Activated CD4-positive, alpha-beta T cell treated with anti-CD3 and anti-CD28 coated beads, Interleukin-2, amount 50 U/mL, for 16 hours (primary cell): ENCODE measurements at places on chromosomes 7 and 10.

DNA sequence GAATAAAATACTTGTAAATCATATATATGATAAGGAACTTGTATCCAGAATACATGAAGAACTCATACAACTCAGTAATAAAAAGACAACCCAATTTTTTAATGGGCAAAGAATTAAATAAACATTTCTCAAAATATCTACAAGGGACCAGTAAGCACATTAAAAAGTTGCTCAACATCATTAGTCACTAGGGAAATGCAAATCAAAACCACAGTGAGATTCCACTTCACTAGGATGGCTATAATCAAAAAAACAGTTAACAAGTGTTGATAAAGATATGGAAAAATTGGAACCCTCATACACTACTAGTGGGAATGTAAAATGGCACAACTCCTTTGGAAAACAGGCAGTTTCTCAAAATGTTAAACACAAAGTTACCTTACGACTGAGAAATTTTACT lies 40.3 kb upstream of the YAE1 start:
- DNase-seq, result no peak

GRCh38 chr7:129771928-129772479 lies 160.5 kb downstream of the NRF1 start:
- no peak for DNase-seq

GRCh38 chr7:83827036-83827435 lies 178.1 kb upstream of the SEMA3E start:
- DNase-seq, result no peak

- DNase-seq, result peak; percentile 96
Measured at GRCh38 chr10:6050801-6051445, 11.2 kb downstream of the IL2RA start.

DNA sequence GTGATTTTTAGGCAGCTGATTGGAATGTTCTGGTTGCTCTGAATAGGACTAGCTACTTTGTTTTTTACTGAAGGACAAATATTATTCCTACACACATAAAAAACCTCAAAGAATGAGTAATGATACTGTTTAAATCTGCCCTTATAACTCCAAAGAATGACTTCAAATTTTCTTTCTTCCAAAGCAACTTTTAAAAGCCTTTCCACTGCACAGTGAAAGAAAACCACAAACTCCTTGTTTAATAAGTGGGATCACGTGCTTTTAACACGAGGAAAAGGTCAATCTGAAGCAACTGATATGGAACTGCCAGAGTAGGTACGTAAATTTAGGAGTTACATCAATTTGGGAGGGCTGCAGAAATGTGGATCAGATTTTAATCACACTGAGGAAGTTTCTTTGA lies 8.0 kb upstream of the PRKCQ start:
- no peak for DNase-seq

DNA sequence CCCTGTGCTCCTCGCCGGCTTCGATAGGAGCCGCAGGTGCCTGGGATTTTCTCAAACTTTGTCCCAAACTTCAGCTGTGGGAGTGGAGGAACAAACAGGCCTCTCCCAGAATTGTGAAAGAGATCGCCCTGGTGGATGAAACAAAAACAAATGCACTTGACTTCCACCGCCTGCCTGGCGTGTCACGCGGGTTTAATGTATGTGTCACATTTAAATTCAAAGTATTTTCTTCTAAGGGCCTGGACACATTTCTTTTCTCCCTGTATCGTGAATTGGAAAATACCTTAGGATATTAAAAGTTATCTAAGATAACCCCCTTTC lies 694 bp upstream of the WASL start:
- peak; percentile 39 for DNase-seq

GRCh38 chr7:35430547-35431153 lies 176.8 kb upstream of the TBX20 start:
- DNase-seq, result peak; percentile 23

- DNase-seq, result no peak
Measured at GRCh38 chr7:1575809-1576208, 6.0 kb upstream of the PSMG3 start.

DNA sequence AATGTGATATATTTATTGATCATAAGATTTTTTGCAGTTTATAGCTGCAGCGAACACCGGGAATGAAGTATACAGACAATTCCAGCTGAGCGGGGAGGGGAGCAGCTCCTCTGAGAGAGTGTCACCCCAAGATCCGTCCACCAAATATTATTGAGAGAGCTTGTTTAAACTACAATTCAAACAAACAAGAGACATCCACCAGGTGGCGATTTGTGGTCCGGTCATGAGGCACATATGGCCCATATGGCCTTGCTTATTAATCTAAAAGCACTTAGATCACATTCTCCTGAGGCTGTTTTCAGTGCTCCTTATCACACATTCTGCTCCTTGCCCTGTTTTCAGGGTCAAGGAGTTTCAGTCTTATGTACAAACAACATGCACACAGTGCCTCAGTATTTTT lies 83.1 kb downstream of the THSD7A start:
- no peak for DNase-seq

- DNase-seq, result no peak
Measured at GRCh38 chr10:99430116-99430450, 341 bp downstream of the GOT1 start.

DNA sequence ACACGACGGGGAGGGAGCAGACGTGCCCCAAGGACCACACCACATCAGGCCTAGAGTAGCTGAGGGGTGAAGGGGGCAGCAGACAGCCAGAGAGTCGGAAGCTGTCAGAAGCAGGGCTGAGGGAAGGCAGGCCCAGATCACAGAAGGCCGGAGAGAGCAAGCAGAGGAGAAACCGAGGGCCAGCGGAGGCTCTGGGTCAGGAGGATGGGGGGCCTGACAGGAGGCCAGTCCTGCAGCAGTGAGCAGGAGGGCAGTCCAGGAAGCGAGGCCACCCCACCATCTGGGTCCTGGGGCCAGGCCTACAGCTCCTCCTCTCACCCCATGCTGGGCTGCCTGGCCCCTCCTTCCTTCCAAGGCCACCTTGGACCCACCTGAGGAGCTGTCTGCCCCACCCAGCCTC lies 20.3 kb downstream of the SLIT1 start:
- no peak for DNase-seq

- peak; percentile 68 for DNase-seq
Measured at GRCh38 chr7:55641811-55642210, 69.5 kb upstream of the VOPP1 start.

- DNase-seq, result no peak
Measured at GRCh38 chr10:49395741-49396665, at the start of gene DRGX. TSS of gene DRGX (minus strand) at chr10:49396089. CDS start at chr10:49395440, 649 bp downstream.

GRCh38 chr10:18658271-18659124 lies 733 bp upstream of the ARL5B start:
- peak; percentile 9 for DNase-seq

- DNase-seq, result no peak
Measured at GRCh38 chr10:101122270-101123084, 8.6 kb upstream of the TLX1 start.

- DNase-seq, result no peak
Measured at GRCh38 chr7:66330961-66331360, 125.8 kb downstream of the TPST1 start.

DNA sequence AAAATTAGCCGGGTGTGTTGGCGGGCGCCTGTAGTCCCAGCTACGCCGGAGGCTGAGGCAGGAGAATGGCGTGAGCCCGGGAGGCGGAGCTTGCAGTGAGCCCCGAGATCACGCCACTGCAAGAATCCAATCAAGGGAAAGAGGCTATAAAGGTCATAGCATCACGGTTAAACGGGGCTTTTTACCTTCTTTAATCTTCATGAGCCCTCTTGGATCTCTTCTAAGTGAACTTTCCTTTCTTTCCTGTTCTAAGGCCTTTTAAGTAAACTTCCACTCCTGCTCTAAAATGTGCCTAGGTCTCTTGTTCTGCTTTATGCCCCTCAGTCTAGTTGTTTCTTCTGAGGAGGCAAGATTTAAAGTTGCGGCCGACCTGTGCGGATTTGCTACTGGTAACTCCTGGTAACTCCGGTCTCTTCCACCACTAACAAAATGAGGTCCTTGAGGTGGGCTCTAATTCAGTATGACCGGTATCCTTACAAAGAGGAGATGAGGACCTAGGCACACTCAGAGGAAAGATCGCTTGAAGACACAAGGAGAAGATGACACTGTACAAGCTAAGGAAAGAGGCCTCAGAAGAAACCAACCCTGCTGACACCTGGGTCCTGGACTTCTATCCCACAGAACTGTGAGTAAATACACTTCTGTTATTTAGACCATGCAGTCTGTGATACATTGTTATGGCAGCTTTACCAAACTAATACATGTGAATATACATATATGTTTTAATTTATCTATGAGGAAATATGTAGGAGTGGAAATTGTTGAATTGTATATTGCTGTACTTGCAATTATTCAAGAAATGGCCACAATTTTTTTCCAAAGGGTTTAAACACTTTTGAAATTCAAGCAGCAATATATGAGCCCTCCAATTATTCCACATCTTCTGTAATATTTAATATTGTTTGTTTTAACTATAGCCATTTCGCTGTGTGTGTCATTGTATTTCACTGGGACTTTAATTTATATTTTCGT lies 331.5 kb upstream of the CNTNAP2 start:
- DNase-seq, result no peak

DNA sequence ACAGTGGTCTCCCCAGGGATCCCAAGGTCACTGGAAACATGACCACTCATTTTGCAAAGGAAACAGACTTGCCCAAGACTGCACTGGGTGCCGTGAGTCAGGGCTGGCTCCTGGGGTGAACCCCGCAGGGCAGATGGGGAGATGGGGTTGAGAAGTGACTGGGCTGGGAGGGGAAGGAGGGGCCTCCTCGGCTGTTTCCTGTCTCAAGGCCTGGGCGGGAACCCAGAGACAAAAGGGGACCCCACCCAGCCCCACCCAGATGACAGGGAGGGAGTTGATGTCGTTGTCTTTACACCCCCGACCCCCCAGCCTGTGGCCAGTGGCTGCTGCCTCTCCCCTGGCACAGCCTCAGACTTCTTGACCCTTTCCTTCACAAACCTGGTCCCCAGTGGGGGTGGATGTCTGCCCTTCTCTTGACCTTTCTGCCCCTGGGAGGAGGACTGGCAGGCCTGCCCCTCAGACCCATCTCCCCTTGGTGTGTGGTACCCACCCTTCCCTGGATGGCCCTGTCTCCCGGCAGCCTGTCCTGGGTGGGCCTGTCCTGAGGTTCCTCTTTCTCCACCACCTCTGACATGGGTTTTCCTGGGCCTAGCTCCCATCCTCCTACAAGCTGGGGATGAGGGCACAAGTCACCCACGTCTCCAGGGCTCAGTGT lies 1.4 kb downstream of the MYO1G start:
- peak; percentile 91 for DNase-seq

GRCh38 chr7:118753479-118753878 lies 529.0 kb downstream of the ANKRD7 start:
- DNase-seq, result no peak

DNA sequence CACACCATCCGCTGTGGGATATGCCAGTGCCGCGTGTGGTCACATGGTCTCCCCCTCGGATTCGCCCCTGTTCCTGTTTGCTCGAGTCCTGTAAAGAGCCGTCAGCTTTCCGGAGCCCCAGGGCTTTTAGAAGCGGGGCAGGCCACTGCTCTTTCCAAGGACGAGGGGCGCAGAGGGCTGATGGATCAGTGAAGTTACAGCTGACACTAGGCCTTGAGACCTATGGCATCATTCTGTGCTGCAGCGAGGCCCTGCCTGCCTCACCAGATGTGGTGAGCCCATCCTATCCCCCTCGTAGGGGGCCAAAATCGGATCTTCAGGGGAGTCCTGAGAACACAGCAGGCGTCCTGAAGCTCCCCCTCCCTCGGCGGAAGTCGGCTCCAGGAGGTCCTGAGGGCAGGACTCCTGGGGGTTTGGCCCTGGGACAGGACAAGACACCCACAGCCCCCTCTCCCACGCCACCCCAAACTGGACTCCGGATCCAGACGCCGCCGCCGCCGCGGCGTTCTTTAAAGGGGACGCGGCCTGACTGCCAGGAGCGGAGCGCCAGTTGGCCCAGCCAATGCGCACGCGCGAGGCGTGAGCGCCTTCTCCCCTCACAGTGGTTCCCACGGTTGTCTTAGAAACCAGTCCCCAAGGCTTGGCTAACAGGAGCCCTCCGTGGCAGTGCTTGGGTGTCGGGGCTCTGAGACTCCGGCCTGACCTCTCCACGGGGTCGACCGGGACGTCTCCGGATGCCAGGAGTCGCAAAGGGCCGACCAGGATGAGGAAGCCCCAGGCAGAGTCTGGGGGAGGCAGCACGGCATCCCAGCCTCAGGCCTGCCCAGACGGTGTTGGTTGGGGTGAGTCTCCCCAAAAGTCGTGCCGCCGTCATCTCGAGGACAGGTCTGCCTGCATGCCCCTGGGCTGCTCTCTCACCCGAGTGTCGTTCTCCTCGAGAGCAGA lies 371.7 kb downstream of the ZNF716 start:
- no peak for DNase-seq

DNA sequence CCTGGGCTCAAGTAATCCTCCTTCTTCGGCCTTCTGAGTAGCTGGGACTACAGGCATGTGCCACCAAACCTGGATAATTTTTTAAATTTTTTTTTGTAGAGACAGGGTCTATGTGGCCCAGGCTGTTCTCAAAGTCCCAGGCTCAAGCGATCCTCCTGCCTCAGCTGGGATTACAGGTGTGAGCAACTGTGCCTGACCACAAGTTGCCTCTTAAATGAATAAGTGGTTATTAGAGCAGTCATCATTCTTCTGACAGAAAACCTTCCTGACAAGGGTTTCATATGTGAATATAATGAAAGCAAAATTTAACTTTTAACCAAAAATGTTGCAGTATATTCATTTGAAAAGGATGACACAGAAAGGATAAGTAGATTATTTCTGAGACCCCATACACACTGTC lies 532.5 kb downstream of the GRM8 start:
- DNase-seq, result no peak

GRCh38 chr7:143850682-143851081 lies 51.3 kb downstream of the TCAF1 start:
- DNase-seq, result no peak

DNA sequence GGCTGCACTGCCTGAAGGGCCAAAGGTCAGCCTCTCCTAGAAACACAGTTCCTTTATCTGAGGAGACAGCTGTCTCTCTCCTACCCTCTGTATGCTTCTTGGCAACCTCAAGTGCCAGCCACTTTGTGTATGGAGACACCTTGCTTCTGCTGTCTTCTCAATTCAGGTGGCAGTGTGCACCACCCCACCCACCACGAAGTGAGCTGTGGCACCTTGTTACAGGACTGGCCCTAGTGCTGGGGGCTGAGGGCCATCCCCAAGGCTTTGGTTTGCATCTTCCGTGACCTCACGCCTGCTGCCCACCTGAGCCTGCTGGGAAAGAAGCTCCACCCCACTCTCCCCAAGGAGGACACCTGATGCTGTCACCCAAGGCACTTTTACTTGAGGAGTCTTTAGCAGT lies 47.1 kb upstream of the LRRC4 start:
- no peak for DNase-seq

DNA sequence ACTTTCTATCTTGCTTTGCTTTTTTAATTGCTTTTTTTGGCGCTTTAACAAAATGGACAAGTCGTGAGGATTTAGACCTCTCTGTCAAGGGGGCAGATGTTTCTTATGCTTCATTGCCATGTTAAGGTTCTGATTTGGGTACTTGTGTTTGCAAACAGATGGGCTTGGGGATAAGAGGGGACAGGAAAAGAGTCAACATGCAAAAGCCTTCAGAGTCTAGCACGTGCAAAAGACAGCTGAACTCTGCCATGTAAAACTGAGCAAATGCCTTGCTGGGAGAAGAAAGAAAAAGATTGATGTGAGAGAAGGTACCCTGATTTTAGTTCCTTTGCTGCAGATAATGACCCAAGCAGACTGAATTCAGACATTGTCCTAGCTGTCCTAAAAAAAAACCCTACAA lies 173.1 kb downstream of the KIAA1217 start:
- DNase-seq, result no peak

GRCh38 chr7:156559001-156559400 lies 81.6 kb upstream of the RNF32 start:
- no peak for DNase-seq

GRCh38 chr7:18540396-18540795 lies 44.8 kb downstream of the HDAC9 start:
- no peak for DNase-seq

GRCh38 chr10:72563327-72563932 lies 62.4 kb downstream of the MICU1 start:
- DNase-seq, result peak; percentile 88
